WTC11 (cell line): ENCODE measurements at places on chromosomes 4 and X. TPM values are rescaled to one million over a fixed set of nuclear protein-coding genes. Genes with fewer than 3 reads are reported as not detected.

- no peak overlapping the region for H3K4me3 ChIP-seq
- H3K27me3 ChIP-seq = no peaks in the 10 kb centered on the region
- H3K27ac ChIP-seq = no peak overlapping the region
- no peak for DNase-seq
- H3K4me1 ChIP-seq = peaks cover 12% of the 10 kb centered on the region
- H3K36me3 ChIP-seq = no peaks in the 10 kb centered on the region
Measured at GRCh38 chr4:73612032-73612431, 8.2 kb downstream of the RASSF6 start.

DNA sequence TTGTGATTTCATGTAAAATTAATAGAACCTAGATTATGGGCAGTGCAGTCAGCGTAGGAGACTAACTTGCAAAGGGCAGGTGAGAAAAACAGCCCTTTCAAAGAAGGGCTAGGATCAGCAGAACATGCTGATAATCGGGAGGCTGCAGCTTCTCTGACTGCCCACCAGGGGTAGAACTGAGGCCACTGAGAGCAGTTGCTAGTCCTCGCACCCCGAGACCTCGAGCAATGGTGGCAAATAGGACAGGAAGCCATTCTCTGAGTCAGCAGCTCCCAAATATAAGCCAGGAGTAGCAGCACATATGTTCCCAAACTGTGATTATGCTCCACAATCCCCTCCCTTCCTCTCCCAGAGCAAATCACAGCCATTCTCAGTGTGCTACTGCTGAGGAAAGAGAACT, 186.5 kb downstream of the MSL3 start:
- H3K27ac ChIP-seq = no peak overlapping the region
- no peak overlapping the region for H3K4me3 ChIP-seq
- no peaks in the 10 kb centered on the region for H3K36me3 ChIP-seq
- peak; percentile 58 for DNase-seq
- H3K4me1 ChIP-seq = peaks cover 14% of the 10 kb centered on the region
- H3K27me3 ChIP-seq = peaks cover 3% of the 10 kb centered on the region; the same call in 1 of the 2 replicates

- H3K4me3 ChIP-seq = no peak overlapping the region
- H3K4me1 ChIP-seq = peaks cover 41% of the 10 kb centered on the region
- peak; percentile 36 for DNase-seq
- H3K36me3 ChIP-seq = no peaks in the 10 kb centered on the region
- H3K27me3 ChIP-seq = peaks cover 17% of the 10 kb centered on the region
- no peak overlapping the region for H3K27ac ChIP-seq
Measured at GRCh38 chr4:168475745-168476144, 4.5 kb downstream of the DDX60L start.

DNA sequence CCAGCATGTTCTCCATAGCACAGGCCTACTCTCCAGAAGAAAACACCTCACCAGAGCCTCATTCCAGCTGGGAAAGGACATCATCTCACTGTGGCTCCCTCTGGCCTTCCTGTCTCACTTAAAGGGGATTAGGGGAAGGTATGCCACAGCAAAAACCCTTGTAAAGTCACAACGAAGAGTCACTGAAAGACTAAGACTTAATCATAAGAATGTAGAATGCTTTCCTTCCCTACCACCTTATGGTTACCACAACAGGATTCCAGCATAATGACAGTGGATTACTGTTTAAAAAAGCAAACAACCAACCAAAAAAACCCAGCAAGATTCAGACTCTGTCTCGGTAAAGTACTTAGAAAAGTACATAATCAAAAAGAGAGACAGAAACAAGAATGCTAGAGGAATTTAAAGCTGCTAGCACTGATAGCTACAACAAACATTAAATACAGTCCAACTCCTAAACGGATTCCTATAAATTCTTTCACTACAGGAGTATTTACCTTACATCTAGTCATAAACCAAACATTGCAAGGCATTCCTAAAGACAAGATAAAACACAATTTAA, 75.1 kb downstream of the BANK1 start:
- H3K4me1 ChIP-seq = peaks cover 3% of the 10 kb centered on the region
- H3K27ac ChIP-seq = no peak overlapping the region
- no peaks in the 10 kb centered on the region for H3K27me3 ChIP-seq
- no peaks in the 10 kb centered on the region for H3K36me3 ChIP-seq
- no peak for DNase-seq

The UCP1 gene
- 0.15 to 0.73 TPM (median 0.48 TPM) in 3 replicates for total RNA-seq
